ENCODE measurements at places on chromosomes 13 and 19.

DNA sequence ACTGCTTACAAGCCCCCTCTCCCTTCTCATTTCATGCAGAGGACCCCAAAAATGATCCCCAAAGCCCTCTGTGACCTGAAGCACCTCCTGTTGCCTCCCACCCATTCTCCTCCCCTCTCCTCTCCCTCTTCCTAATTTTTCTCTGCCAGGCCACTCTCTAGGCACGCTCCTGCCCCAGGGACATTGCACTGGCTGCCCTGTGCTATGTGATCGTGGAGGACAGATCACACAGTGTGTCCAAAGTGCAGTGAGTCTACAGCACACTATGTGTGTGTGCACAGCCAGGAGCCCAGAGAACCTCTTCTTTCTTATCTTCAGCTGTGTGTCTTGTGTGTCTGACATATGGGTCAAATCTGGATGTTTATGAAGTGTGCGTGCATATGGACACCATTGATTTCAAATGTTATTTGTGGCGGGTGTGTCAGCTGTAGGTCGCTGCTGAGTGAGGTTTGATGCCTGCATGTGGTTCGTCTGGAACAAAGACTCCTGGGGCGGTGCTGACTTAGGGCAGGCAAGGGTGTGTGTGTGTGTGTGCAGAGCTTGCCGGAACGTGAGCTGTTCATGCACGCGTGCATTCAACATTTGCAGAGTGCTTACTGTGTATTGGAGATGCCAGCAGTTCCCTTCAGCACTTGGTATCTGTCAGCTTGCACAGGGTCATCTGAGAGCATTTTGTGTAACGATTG, 2.1 kb upstream of the KLHL26 start:
- no peak for DNase-seq

GRCh38 chr19:3320354-3320670, 46.1 kb upstream of the NFIC start:
- DNase-seq: no peak

DNA sequence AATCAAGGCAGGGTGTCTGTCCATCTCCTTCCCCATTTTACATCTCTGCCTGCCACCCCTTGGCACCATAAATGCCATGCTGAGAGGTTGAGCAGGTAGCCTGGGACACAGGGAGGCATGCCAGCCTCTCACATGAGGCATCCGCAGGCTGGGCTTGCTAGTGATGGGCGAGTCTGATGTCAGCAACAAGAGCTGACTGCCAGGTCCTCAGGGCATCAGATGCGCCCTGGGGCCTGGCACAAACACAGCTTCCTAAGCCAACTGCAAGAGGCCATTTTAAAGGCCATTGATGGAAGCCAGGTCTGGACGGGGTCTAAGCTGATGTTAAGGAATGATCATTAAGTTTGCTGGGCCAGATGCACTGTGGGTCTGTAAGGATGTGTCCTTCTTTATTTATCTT, 34.6 kb downstream of the MYH14 start:
- DNase-seq: no peak

DNA sequence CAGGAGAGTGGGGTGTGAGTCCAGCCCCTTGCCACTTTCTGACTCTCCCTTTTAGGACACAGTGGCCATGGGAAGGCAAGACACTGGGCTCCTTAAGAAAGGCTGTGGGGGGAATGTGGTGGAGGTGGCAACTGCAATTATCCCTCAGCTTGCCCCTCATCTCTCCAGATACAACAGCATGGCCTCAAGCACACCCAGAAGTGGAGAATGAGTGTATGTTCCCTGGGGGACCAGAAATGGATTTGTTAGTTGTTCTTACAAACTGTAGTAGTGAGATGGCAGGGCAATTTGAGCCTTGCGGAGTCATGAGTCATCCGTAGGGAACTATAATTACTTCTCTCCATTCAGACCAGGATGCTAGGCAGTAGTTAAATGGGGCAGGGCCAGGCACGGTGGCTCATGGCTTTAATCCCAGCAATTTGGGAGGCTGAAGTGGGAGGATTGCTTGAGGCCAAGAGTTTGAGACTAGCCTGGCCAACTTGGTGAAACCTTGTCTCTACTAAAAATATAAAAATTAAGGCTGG, 25.6 kb upstream of the CXCL17 start:
- no peak for DNase-seq

GRCh38 chr13:57224414-57224813, 57.4 kb downstream of the PRR20E start:
- DNase-seq: no peak

- DNase-seq: no peak
Observed at GRCh38 chr13:27853861-27854260, 61.6 kb downstream of the GSX1 start.

DNA sequence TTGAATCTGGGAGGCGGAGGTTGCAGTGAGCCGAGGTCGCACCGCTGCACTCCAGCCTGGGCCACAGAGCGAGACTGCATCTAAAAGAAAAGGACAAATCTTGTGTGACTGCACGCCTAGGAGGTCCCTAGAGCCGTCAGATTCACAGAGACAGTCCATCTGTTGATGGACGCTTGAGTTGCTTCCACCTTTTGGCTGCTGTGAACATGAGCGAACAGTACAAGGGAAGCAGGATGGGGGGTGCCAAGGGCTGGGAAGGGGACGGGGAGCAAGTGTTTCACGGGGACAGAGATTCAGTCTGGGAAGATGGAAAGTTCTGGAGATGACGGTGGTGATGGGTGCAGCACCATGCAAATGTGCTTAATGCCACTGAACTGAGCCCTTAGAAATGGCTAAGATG, 78.7 kb downstream of the GNG7 start:
- DNase-seq: no peak

DNA sequence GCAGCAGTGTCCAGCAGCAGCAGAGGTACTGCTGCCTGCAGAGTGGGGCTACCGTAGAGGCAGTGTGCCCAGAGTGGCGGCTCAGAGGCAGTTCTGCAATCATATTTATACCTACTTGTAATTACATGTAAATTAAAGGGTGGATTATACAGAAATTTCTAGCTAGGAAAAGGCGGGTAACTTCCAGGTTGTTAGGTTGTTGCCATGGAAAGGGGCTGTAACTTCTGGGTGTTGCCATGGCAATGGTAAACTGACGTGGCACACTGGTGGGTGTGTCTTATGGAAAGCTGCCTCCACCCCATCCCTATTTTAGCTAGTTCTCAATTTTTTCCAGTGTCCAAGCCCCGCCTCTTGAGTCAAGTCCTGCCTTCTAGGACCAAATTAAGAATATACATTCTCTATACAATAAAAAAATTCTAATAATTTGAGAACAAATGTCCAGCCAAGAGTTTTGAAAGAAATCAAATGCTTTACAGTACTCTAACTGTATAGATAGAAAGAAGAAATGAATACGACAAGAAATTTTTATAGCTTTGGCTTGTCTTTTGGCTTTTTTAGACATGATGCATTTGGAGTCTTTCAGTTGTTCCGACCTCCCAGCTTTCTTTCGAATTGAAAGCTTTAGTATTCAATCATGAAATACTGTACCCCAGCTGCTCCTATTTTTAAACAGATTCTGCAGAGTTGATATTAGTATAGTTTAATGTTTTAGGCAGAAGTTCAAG, 816.6 kb downstream of the DIAPH3 start:
- no peak for DNase-seq

DNA sequence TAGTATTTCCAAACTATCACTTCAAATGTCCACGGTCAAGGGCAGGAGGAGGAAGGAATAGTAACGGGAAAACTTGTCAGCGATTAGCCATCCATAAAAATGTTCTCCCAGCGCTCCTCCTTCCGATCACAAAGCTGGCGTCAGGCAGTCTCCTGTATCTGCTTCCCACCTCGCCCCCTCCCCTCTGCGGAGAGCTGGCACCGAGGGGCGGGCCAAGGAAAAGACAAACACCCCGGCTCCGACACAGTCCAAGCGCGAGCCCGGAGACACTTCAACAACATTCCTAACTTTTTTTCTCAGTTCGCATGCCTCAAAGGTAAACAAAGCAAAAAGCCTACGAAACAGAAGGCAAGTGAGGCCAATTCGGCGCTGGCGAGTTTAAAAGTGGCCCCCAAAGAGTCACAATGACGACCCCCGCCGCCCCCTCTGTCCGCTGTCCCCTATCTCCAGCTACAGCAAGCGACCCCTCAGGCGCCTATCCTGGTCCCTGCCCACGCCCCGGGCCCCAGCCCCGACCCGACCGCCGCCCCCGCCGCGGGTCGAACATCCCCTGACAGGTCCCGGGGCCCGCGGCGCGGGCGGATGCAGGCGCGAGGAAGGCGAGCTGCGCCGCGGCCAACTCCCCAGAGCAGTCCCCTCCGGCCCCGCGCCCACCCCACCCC, 736 bp downstream of the SMAD9 start:
- no peak for DNase-seq

DNA sequence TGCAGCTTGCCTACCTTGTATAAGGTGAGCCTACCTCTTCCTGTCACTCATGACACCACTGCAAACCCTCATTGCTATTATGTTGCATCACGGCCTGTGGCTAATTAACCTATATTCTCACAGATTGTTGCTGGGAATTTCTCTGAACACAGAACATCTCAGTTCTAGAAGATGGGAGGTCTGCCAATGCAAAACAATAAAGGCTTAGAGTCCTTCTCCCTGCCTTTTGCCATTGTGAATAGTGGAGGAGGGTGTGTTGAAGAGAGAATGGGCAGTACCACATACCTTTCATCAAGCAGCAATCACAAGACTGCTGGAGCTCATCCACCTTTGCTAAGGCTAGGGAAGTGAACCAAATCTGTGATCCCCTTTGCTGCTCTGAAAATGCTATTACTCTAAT, 34.4 kb downstream of the WDFY2 start:
- no peak for DNase-seq

GRCh38 chr13:55263045-55263444, 1877.7 kb upstream of the PRR20A start:
- no peak for DNase-seq

DNA sequence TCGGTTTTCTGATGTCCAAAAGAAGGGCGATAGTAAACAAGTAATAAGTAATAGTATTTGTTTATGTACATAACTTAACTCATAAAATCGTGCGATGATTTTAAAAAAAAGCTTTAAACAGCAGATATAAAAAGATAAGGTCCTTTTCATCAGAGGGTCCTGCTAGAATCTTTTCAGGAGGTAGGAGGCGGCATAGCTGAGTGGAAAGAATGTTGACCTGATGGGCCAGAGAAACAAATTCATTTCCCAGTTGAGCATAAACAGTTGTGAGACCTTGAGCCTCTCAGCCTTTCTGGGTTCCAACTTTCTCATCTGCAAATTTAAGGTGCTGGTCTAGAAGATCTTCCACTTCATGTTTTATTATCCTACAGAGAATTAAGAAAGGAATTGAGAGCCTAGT, 173.5 kb downstream of the LACC1 start:
- DNase-seq: no peak

DNA sequence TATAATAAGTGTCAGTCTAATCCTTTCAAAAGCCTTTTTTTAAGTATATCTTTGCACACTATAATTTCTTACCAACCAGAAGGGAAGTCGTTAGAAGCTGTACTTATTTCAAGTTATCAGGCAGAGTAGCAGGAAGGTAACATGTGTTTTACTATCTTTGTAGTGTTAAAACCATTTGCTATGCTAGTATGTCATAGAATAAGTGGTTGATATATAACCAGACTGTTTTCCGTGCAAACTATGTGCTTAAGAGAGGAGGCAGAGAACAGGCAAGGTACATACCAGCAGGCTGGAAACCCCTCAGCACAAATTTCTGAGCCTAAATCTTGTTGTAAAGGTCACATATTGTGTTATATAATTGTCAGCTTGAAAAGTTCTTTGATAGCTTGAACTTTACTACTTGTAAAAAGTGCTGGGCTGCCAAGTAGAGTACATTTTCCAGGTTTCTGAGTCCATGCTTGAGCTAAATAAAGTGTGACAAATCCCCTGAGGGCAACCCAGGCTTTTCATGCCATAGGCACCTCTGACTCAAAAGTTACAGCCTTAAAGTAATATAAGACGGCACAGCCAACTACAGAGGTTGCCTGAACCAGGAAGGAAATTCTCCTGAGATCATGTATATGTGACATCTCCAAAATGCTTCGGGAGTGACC, 1297.4 kb downstream of the PCDH9 start:
- DNase-seq: no peak

- no peak for DNase-seq
Observed at GRCh38 chr13:71634602-71635443, 232.2 kb downstream of the DACH1 start.

GRCh38 chr19:54266133-54266532, 9.1 kb upstream of the LILRB5 start:
- DNase-seq: peak; percentile 65

DNA sequence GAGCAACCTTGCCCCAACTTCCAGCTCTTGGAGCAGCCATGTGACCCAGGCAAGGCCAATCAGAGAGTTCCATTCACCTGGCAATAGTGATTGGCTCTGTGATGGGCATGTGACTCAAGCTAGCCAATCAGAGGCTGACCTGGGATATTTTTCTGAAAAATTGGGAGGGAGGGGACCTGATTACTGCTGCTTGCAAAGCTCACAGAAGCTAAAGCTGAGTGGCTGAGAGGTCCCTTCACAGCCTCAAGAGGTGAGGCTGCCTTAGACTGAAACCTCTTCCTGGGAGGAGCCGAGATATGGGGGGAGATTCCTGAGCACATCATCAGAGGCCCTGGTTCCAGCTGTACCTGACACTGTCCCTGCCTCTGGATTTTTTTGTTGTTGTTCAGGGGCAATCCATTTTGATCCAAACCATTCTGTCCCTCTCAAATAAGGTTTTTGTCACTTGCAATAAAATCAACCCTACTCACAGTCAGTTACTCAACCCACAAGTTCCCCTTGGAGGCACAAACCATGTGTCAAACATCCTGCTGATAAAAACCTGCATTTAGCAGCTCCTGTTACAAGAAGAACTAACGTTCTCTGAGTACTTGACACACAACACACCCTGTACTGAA, 4.8 kb downstream of the CIB3 start:
- no peak for DNase-seq

DNA sequence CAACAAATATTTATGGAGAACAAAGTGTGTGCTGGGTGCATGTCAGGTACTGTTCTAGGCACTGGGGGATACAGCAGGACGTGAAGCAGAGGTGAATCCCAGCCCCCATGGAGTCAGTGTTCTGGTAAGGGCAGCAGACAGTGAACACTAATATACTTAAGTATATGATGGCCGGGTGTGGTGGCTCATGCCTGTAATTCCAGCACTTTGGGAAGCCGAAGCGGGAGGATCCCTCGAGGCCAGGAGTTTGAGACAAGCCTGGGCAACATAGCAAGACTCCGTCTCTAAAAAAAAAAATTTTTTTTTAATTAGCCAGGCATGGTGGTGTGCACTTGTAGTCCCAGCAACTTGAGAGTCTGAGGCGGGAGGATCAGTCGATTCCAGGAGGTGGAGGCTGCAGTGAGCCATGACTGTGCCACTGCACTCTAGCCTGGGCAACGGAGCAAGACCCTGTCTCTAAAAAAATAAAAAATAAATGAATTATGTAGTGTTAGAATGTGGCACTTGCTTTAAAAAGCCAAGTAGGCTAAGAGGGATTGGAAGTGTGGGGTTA, 22.6 kb downstream of the CHST8 start:
- no peak for DNase-seq

Data from activated T-cell treated with anti-CD3 and anti-CD28 coated beads for 4 hours (primary cell).